ENCODE measurements at places on chromosomes 11 and 22. TPM values are rescaled to one million over a fixed set of nuclear protein-coding genes. Genes with fewer than 3 reads are reported as not detected.
A peak's percentile ranks its signal among the peaks of the same experiment; 100 is the strongest.

The KIAA0930 gene
- total RNA-seq = 18.8 TPM

The SEZ6L gene
- total RNA-seq = 0.27 TPM

The SLC25A45 gene
- 9.9 TPM for total RNA-seq

The TYR gene
- total RNA-seq = not detected

The KIRREL3 gene
- total RNA-seq = 0.36 TPM

The MAML2 gene
- 10.2 TPM for total RNA-seq

The PHLDA2 gene
- not detected for total RNA-seq

The CRYBB3 gene
- not detected for total RNA-seq

The OR4D5 gene
- total RNA-seq = not detected

The ZMAT5 gene
- 20.5 TPM for total RNA-seq

The TENM4 gene
- total RNA-seq = 5.2 TPM

The DRD2 gene
- not detected for total RNA-seq

The TMEM121B gene
- 2.2 TPM for total RNA-seq

The MIOX gene
- not detected for total RNA-seq

The ATG13 gene
- 58.2 TPM for total RNA-seq

The MRGPRX2 gene
- total RNA-seq = not detected

The ANO1 gene
- 16.9 TPM for total RNA-seq

DNA sequence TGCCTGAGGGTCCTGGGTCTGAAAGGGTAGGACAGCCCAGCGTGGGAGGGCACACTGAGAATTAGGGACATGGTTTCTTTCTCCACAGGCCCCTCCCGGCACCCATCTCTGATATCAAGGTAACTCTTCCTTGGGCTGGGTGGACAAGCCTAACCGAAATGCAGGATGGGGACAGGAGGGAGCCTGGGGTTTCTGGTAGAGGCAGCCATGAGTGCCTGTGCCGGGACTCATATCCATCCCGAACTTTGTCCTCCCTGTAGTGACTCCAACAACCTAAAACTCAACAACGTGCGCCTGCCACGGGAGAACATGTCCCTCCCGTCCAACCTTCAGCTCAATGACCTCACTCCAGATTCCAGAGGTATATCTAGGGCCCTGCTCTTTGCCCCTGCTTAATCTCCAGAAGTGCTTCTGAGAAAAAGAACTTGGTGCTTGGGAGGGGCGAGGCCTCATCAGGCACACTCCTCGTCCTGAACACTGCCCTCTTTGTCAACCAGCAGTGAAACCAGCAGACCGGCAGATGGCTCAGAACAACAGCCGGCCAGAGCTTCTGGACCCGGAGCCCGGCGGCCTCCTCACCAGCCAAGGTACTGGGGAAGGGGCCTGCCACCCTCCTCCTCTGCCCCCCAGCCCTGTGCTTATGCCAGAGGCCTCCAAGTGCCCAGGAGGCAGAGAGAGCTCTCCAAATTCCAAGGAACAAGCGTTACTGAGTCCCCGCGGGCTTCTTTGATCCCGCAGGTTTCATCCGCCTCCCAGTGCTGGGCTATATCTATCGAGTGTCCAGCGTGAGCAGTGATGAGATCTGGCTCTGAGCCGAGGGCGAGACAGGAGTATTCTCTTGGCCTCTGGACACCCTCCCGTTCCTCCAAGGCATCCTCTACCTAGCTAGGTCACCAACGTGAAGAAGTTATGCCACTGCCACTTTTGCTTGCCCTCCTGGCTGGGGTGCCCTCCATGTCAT, 3.1 kb downstream of the TMEM25 start:
- DNase-seq = no peak

DNA sequence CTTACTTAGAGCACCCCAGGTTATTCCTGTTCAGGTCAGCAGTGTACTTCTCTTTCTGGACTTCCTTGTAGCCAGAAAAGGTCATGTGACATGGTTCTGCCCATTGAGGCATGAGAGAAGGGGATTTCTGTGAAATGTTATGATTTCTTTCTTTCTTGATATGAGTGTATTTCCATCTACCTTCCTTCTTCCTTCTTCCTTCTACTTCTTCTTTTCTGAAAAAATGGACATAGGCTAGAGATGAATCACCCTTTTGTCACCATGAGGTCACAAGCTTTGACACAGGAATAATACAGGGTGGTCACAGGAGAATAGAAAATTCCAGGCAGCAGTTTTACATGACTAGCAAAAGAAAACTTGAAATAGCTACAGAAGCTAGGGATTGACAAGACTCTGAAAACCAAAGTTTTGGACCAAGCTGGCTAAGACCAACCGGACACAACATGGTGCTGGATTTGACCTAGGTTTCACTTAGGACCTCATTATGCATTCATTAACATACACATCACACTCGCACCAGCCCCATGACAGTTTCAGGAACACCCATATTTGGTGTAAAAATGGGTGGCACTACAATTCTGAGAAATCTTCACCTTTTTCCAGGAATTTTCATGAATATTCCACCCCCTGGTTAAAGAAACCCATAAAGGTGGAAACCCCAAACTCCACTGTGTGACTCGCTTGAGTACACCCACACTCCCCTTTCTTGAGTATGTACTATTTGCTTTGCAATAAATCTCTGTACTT, 21.2 kb upstream of the MAP6 start:
- no peak for DNase-seq

DNA sequence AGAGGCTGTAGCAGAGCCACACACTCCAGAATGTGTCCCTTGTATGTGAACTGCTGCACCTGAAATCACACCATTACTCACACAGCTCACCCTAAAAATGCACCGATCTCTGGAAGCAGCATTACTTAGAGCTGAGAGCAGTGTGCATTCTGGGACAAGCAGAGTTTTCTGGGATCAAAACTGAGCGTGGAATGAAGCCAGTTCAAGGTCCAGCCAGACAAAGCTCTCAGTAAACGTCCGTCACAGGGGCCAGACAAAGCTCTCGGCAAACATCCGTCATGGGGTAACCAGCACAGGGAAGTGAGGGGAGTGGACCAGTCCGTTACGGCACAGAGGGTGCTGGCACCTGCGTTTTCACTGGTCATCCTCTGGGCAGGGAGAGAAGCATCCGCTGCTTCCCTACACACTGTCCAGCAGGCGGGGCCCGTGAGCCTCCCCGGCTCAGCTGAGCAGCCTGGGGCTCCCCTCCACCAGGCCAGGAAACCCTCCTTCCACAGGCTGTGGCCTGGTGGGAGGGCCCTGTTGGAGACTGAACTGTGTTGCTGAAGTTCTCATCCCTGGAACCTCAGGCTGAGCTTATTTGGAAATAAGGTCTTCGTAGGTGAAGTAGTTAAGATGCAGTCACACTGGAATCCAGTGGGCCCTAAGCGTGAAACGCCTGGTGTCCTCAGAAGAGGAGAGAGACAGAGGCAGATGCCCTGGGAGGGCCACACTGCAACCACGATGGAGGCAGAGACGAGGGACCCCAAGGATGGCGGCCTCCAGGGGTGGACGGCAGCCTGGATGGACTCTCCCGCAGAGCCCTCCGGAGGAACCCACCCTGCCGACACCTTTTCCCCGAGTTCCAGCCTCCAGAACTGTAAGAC, 883.9 kb downstream of the BRD1 start:
- DNase-seq = no peak

GRCh38 chr22:27820896-27821866, 19.6 kb upstream of the MN1 start:
- DNase-seq = no peak

- no peak for DNase-seq
Measured at GRCh38 chr22:37625737-37626136, 13.7 kb upstream of the SH3BP1 start.

DNA sequence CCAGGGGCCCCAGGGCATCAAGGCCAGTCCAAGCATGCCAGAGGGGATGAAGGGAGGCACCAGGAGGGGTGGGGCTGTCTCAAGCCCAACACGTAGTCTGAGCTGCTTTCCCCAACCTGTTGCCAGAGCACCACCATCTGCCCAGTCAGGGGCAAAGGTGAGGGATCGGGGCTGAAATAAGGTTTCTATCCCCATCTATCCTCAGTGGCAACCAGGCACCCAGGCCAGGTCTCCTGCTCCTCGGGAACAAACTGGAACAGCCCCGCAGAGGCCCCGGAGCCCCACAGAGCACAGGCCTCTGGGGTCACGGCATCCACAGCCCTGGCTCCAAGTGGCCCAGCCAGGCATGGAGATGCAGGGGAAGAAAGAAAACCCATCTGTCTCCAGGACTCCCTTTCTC, 19.3 kb downstream of the STARD10 start:
- no peak for DNase-seq

- DNase-seq = no peak
Measured at GRCh38 chr22:27545085-27545484, 256.5 kb downstream of the MN1 start.

GRCh38 chr11:7630002-7630401, 43.3 kb downstream of the CYB5R2 start:
- DNase-seq = peak; percentile 27

DNA sequence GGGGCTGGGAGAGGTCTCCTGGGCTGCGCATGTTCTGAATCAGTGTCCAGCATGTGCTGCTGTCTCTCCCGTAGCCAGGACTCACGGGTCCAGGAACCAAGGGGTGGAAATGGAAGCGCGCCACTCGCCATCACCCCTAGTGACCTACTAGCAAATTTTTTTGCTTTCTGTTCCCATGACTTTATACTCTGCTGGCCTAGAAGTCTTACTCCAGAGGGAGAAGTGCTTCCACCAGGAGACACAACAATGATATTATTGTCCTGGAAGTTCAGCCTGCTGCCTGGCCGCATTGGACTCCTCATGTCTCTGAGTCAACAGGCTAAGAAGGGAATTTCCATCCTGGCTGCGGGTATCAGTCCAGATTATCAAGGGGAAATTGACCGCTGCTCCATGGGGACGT, 729.7 kb downstream of the BRD1 start:
- DNase-seq = no peak

DNA sequence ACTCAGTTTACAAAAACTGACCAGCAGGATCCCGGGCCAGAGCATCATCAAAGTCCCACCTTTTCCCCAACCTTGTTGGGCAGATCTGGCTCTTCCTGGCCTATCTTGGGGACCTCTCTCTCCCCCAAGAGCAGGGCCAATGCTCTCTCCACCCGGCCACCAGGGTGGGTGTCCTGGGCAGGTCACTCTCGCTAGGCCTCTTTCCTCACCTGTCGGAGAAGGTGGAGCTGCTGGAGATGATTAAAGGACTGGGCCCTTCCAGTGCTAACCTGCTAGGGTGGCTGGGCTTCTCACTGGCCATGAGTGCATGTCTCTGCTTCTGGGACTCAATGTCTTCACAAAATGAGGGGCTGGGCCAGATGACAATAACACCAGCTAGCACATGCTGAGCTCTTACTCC, 2.9 kb upstream of the CAPN5 start:
- DNase-seq = no peak

DNA sequence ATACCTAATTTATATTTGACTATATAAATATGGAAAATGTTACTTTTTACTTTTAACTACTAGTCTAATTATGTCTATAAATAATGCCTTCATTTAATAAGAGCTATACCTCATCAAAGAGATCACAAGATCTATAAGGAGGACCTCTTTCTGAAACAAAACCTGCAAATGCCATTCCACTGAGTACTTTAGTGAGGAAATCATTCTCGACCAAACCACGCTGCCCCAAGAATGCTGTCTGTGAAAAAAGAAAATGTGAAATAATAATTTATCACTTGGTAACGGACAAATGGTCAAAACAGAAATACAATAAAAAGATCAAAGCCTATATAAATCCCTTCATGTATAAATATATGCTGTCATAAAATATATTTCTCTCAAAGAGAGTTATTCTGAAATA, 301.7 kb downstream of the SBF2 start:
- DNase-seq = no peak

DNA sequence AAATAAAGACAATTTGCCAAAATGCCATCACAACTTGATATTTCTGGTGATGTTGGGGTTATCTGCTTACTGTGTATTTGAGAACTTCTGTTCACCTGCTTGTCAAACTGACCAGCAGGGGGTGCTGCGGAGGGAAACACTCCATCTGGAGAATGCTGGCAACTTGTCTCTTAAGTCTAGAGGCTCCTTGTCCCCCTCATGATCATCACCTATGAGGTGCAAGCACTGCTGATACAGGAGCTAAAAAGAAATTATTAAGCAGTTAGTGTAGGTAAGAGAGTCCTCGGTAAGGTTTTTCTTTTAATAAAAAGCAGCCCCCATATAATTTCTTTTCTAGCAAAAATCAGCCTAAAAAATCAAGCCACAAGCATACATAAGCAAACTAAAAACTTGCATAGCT, 32.7 kb upstream of the GLYATL1B start:
- DNase-seq = peak; percentile 68

- DNase-seq = no peak
Measured at GRCh38 chr22:38828191-38828590, 15.6 kb downstream of the NPTXR start.

- DNase-seq = peak; percentile 12
Measured at GRCh38 chr22:19127329-19128008, 3.6 kb upstream of the TSSK2 start.

GRCh38 chr11:12156301-12157140, 46.1 kb downstream of the MICAL2 start:
- DNase-seq = no peak

DNA sequence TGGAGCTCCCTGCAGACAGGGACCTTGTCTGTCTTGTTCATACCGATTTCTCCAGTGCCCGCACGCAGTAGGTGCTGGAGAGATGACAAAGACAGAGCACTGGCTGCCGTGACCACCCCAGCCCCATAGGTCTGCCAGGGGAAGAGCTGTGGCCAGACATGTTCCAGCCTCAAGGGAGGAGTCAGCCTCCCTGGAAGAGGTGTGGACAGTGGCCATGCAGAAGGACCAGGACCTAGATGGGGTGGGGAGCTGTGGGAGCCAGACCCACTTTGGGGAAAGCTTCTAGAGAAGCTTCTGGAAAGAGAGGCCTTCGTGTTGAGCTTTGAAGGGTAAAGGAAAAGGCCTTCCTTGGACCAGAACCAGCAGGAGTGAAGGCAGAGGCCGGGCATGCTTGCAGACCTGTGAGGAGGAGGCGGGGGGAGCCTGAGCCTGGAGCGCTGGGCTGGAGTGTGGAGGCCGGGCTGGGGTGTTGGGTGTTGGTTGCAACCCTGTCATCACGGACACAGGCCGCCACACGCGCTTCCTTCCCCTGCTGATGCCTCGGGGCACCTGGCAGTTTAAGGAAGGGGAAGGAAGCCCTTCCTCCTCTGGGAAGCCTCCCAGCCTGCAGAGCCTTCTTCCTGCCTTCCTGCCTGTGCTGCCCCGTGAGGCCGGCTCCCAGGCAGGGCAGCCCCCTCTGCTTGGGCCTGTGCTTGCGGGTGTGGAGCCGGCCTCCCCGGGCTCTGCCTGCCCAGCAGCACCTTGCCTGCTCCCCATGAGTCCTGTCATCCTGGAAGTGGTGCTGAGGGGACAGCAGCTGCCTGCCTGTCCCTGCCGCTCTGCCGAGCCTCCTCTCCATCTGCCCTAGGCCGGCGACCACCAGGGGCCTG, 12.3 kb downstream of the RELT start:
- peak; percentile 77 for DNase-seq

GRCh38 chr22:37571258-37571991, 8.5 kb downstream of the LGALS2 start:
- no peak for DNase-seq

GRCh38 chr11:64947208-64947814, 11.6 kb upstream of the GPHA2 start:
- DNase-seq = no peak

- peak; percentile 41 for DNase-seq
Measured at GRCh38 chr11:10623797-10624761, 55.6 kb upstream of the LYVE1 start.
